ENCODE measurements at places on chromosomes 6 and 20.

GRCh38 chr6:155147958-155148663 lies 115.7 kb upstream of the CLDN20 start:
- DNase-seq: no peak

- no peak for DNase-seq
Measured at GRCh38 chr20:22601361-22602141, 17.2 kb upstream of the FOXA2 start.

- DNase-seq: no peak
Measured at GRCh38 chr6:3208775-3209113, 18.7 kb downstream of the TUBB2B start.

GRCh38 chr6:47512872-47513271 lies 35.3 kb downstream of the CD2AP start:
- no peak for DNase-seq

- no peak for DNase-seq
Measured at GRCh38 chr6:153963352-153963751, 75.7 kb upstream of the OPRM1 start.

DNA sequence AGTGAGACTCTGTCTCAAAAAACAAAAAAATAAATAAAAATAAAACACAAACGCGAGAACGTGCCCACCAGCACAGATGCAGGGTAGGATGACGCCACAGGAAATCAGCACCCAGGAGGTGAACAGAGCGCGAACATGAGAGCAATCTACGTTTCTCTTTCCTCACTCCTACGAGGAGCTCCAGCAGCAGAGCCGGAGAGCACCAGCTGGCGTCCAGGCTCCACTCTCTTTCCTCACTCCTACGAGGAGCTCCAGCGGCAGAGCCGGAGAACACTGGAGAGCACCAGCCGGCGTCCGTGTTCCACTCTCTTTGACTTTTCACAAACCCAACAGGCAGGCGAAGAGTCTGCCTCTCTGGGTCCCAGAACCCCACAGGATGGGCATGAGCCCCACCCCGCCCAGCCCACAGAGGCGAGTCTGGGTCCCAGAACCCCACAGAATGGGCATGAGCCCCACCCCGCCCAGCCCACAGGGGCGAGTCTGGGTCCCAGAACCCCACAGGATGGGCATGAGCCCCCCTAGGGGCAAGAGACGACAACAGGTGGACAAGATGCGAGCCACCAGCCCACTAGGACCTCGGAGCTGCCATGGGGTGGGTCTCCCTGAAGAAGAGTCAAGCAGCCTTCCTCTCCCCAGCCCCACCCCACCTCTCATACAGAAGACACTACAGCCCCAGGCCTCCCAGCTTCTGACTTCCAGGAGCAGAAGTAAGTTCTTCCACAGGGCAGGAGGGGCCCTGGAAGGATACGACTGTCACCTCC lies 20.2 kb downstream of the ZBTB46 start:
- no peak for DNase-seq

GRCh38 chr20:15857173-15857784 lies 716.0 kb downstream of the KIF16B start:
- no peak for DNase-seq

DNA sequence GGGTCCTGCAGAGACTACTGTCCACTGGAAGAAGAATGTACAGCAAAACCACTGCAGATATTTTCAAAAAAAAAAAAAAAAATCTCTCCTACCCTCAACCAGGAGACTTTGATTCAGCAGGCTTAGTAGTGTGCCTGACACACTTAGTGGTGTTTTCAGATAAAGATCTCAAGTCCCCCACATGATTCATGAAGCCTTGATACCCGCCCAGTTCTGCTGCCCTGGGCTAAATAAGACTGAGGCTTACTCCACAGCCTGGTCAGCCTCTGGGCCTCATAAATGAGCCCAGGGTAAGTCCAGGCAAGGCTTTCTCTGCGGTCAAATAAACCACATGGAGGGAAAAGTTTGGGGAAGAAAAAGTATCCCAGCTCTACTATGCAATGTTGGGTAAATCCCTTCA lies 222.1 kb upstream of the ARID1B start:
- no peak for DNase-seq

DNA sequence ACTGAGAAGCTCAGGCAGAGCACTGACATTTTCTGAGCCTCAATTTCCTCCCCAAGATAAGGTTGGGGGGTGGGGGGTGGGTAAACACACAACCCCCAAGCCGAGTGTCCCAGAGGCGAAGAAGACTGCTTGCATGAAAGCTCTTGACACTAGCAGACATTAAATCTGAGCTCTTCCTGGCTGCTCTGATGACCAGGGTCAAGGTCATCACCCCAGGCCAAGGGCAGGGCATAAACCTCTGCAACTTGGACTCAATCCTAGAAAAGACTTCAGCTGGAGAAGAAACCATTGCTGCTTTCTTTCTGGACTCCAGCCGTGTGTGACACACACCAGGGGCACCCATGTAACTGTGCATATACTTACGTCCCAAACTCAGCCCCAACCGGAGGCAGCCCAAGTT lies 109.0 kb downstream of the BANF2 start:
- DNase-seq: no peak

GRCh38 chr6:21109391-21110178 lies 484.0 kb upstream of the SOX4 start:
- no peak for DNase-seq

- DNase-seq: no peak
Measured at GRCh38 chr6:109048176-109048575, 46.5 kb downstream of the SESN1 start.
